ENCODE measurements at places on chromosomes 5 and 9. TPM values are rescaled to one million over a fixed set of nuclear protein-coding genes. Genes with fewer than 3 reads are reported as not detected.

CERCAM gene
- 1.7 TPM for total RNA-seq

TSSK1B gene
- not detected for total RNA-seq

GRCh38 chr9:71487061-71487460 lies 281.3 kb downstream of the CEMIP2 start:
- H3K27ac ChIP-seq, result no peak overlapping the region
- H3K36me3 ChIP-seq, result no peaks in the 10 kb centered on the region
- H3K4me1 ChIP-seq, result no peaks in the 10 kb centered on the region
- H3K27me3 ChIP-seq, result peaks cover 30% of the 10 kb centered on the region
- DNase-seq, result no peak
- H3K4me3 ChIP-seq, result no peak overlapping the region

DNA sequence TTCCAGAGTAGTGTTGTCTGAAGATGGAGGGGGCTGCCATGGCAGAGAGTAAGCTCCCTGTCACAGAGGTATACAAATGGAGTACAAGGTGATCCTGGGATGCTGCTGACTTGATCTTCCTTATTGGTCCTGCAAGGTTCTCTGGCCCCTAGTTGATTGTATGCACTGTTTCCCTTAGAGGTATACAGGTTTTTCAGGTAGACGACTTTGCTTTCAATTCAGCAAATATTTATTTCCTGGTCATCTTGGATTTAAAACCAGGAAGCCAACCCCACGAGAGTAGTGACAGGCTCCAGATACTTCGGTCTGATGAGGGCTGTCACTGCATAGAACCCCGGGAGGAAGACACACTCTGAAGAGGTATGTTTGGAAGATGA lies 16.5 kb upstream of the TRIM14 start:
- no peak overlapping the region for H3K4me3 ChIP-seq
- H3K27me3 ChIP-seq, result no peaks in the 10 kb centered on the region
- H3K27ac ChIP-seq, result no peak overlapping the region
- H3K4me1 ChIP-seq, result peaks cover 6% of the 10 kb centered on the region
- no peaks in the 10 kb centered on the region for H3K36me3 ChIP-seq

F2RL2 gene
- total RNA-seq, result not detected

DNA sequence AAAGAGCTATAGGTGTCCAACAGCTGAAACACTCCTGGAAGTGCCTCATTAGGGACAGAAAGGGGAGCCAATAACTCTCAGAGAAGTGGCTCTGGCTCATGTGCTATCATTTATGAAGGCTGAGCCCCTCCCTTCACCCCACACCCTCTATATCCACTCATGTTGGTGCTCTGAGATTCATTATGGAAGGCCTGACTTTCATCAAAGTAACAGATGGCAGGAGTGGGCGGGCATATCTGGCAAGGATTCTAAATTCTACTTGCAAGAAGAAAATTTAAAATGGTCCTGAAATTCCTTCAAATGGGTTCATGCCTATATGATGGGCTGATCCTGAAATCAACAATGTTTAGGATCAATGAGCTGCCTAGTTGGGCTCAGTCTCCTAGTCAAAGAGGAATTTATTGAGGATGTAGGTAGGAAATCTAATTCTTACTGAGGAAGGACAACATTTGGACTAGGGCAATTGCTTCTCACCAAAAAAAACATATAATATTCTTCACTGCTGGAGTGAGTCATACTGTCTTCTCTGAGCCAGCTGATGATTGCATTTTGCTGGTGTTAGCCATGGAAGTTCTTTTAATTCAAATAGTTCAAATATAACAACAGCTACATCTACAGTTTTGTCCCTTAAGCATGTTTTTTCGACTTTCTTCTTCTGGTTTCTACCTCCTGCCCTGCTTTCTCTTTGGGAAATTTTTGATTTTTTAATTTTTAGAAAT lies 23.5 kb downstream of the NMRK1 start:
- H3K4me1 ChIP-seq, result no peaks in the 10 kb centered on the region
- no peak overlapping the region for H3K27ac ChIP-seq
- H3K4me3 ChIP-seq, result no peak overlapping the region
- DNase-seq, result no peak
- no peaks in the 10 kb centered on the region for H3K27me3 ChIP-seq

All from activated B cell treated with CpG ODN at 0.5 μM for 24 hours (primary cell).